ENCODE measurements at places on chromosomes 3 and 15.

DNA sequence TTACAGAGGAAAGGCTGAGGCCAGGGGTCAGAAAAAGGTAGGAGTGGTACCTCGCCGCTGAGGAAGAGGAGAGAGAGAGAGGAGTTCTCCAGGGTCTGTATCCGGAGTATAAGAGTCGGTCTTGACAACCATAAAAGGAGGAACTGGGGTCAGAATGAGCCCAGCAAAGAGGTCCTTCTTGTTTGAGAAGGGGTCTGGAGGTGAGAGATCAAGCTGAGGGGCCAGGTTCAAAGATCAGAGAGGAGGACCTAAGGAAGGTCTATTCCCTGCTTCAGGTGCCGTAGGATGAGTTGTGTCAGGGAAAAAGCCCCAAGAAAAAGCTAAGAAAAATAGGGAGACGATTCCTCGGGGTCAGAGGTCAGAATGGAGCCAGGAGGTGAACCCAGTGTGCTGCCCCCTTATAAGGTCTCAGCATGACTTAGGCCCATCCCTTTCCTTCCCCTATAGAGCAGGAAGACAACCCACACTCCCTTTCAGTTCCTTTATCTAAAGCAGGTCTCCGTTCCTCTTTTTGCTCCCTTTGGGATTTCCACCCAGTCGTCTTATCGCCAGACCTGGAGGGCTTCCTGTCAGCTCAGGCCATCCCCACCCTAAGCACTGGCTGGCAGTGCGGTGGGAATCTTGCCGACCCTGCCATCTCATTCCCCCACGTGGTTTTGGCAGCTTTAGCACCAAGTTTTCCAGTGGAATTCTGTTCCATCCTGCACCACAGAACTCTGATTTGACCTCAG, 651 bp downstream of the MTMR14 start:
- no peak for DNase-seq

DNA sequence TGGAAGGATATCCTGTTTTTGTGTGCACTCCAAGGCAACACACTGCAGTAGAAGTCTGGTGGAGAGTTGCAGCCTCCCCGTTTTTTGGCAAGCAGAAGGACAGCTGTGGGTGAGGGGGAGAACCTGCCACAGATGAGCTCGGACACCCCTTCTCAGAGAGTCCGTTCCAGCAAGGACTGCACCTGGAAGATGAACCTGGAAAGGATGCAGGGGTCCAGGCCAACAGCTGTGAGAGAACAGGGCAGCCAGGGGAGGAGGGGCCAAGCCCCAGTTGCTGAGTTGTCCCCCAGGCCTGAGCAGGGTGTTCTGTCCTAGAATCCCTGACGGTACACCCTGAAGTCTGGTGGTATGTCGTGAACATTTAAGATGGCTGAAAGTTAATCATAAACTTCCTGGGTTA, 30.2 kb downstream of the ZXDC start:
- no peak for DNase-seq

- no peak for DNase-seq
Measured at GRCh38 chr3:138361561-138361971, 13.2 kb downstream of the MRAS start.

- DNase-seq: no peak
Measured at GRCh38 chr3:138398791-138399575, 35.4 kb upstream of the ESYT3 start.

- no peak for DNase-seq
Measured at GRCh38 chr3:168030577-168030976, 65.1 kb downstream of the GOLIM4 start.

DNA sequence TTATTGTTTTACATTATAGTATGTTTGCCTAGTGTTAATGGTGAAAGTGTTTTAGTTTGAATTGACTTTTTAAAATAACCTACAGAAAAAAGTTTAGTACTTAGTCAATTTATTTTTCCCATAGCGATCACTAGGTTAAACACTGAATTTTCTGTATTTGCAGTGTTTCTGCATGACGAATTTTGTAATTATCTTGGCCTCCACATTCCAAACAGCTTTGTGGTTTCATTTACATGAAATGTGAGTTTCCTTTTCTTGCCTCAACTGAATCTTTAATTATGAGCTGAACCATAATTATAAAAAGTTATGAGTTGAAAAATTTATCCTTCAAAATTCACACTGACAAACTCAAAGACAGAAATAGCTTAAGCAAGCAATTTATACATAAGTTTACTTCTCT, 235.5 kb downstream of the CTNNB1 start:
- no peak for DNase-seq

DNA sequence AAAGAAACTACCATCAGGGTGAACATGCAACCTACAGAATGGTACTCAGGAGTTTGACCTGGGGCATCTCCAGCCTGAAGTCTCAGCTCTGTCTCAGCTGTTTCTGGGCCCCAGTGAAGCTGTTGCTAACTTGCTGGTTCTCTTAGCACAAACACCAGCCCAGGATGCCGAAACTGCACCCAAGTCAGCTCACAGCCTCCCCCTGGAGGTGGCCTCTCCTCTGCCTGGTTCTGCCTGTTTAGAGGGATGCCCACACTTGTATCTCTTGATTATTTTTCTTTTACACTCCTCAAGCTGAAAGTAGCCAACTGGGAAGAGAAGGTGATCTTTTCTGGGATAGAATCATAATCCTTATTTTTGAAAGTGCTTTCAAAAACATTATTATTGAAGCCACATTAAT, 289.0 kb upstream of the RASGRP1 start:
- DNase-seq: no peak

- DNase-seq: no peak
Measured at GRCh38 chr3:153350420-153350819, 188.4 kb downstream of the RAP2B start.

DNA sequence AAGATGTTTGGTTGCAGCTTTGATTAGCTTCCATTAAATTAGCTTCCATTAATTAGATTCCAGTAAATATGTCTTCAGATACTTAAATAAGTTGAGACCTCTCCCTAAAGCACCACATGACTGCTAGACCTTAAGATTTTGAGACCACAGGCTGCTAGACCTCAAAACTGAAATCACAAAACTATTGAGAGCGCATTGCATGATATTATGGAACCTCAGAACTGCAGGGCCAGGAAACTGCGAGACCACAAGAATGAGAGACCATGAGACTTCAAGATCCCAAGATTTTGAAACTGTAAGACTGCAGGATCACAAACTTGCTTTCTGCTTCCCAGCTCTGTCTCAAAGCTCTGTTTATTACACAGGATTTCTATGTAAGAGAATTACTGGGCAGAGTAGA, 87.4 kb downstream of the TRIM42 start:
- DNase-seq: no peak

- no peak for DNase-seq
Measured at GRCh38 chr3:45309876-45310275, 78.5 kb upstream of the LARS2 start.

DNA sequence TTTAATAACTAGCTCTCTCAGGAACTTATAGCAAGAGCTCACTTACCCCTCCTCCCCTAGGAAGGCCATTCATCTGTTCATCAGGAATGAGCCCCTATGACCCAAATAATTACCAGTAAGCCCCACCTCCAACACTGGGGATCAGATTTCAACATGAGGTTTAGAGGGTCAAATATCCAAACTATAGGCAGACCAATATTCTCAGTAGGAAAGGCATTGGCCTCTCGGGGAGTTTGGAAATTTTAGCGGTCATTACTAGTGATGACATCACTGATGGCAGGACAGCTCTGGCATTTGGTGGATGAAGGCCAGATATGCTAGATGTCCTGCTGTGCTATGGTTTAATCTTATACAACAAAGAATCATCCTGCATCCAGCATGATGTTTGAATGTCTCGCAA, 15.2 kb upstream of the CD47 start:
- DNase-seq: no peak

- no peak for DNase-seq
Measured at GRCh38 chr3:71763426-71763825, 9.8 kb downstream of the GPR27 start.

- DNase-seq: no peak
Measured at GRCh38 chr3:66099541-66100065, 60.9 kb upstream of the MAGI1 start.

- DNase-seq: no peak
Measured at GRCh38 chr3:133303430-133303829, 96.4 kb upstream of the BFSP2 start.

DNA sequence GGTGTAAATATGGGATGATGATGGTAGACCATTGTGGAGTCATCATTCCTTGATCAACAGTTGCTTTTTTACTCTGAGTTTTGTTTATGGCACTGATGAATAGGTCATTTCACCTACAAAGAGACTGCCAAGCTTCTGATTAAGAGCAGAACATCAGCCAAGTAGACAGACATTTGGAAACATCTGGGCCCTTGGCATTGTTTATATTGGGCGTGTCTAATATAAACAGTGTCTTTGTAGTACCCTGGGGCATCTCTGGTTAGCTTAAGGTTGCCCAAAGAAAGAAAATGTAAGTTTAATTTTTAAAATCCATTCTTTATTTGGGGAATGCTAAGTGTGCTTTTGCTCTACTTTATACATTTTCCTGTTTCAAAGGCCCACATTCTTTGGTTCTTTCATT, 377.0 kb downstream of the FEZF2 start:
- no peak for DNase-seq

DNA sequence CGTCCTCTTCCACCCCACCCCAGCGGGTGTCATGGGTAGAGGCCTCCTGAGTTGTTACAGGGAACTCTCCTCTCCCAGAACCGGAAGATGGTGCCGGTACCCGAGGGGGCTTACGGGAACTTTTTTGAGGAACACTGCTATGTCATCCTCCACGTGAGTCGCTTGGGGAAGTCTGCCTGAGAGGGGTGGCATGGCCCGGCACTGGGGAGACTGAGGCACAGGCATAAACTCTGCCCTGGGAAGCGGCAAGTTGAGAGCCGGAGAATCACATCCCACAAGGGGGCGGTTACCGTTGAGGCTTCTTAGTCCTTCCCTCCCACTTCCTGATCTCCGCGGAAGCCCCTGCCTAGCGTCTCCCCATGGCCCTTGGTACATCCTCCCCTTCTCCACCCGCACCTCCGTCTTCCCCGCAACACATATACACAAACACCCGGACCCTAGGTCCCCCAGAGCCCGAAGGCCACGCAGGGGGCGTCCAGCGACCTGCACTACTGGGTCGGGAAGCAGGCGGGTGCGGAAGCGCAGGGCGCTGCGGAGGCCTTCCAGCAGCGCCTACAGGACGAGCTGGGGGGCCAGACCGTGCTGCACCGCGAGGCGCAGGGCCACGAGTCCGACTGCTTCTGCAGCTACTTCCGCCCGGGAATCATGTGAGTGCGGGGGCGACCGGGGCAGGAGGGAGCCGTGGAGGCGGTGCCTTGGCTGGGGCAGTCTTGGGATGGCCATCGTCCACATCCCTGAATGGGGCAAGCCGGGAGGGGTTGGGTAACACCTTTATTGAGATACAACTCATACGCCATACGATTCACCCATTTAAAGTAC, 3.4 kb downstream of the VILL start:
- no peak for DNase-seq

- DNase-seq: no peak
Measured at GRCh38 chr3:9951126-9951525, 1.1 kb downstream of the PRRT3 start.

DNA sequence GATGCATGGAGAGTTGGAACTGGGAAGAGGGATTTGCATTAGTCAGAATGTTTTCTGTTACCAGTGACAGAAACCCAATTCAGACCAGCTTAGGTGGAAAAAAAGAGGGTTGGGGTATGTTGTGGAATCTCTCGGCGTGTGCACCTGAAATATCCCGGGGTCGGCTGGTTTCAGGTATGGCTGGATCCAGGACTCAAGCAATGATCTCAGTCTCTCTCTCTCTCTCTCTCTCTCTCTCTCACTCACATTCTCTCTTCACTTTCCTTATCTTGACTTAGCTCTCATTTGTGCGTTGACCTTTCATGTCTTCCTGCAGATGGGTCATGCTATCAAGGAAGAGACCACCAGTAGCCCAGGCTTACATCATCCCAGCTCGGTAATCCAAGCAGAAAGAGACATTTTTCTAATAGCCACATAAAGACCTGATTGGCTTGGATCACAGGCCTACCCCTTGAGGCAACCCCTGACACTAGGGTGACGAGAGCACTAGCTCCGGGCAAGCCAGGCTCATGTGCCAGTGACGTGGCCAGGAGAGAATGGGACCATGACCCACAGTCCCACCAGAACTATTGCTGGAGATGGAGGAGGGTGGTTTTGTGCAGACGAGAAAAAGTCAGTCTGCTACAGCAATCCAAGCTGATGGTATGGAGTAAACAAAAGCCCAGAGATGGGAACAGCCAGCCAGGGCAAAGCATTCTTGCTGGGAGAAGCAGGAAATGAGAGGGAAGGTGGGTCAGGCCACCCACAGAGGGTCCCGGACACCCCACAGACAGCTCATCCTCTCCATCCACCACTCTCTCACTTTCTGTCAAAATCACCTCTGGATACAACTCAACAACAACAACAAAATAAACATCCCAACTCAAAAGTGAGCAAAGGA, 91.7 kb downstream of the CHSY1 start:
- no peak for DNase-seq

- no peak for DNase-seq
Measured at GRCh38 chr15:74812533-74812932, at the start of gene LMAN1L. Gene LMAN1L, plus strand, starts transcription at chr15:74812835. Its CDS starts 20 bp downstream, at chr15:74812855.

GRCh38 chr3:182810574-182811268, 17.4 kb downstream of the ATP11B start:
- no peak for DNase-seq

GRCh38 chr3:66593978-66594377, 93.2 kb upstream of the LRIG1 start:
- DNase-seq: no peak

DNA sequence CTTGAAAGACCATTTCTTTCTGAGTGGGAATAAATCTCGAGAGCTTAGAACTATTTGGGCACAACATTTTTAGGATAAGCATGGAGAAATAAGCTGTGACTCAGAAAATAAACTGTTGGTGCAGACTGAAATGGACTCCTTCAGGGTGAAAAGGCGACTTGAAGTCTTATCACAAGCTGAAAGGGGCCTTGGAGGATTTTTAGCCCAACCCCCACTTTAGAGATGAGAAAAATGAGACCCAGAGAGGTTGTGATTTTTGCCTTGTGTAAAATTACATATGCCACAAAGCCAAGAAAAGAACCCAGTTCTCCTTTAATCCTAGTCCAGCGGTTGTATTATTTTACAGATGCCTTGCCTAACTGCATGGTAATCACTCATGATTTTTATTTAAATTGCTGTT, 1.5 kb downstream of the ATP1B3 start:
- no peak for DNase-seq

- DNase-seq: no peak
Measured at GRCh38 chr3:67614195-67614594, 40.2 kb downstream of the SUCLG2 start.

DNA sequence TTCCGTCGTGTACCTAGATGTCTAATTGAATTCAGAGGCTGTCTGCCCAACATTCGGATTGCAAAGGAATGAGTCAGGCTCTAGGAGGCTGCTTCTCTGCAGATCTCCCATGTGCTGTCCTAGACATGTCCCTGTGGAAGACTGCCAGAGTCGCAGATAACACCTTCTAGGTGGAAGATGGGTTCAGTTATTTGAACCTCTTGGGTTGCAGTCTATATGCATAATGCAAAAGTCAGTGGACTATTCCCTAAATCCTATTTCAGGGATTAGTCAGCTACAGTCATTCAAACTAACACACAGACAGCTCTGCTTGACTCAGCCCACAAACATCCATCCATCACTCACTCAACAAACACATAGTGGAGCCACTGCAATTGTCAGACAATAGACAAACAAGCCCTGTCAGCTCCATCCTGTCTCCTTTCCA, 300.0 kb upstream of the CTNNB1 start:
- no peak for DNase-seq

GRCh38 chr3:173513123-173513522, 115.6 kb downstream of the NLGN1 start:
- no peak for DNase-seq
